ENCODE measurements at places on chromosomes 11 and 22.

DNA sequence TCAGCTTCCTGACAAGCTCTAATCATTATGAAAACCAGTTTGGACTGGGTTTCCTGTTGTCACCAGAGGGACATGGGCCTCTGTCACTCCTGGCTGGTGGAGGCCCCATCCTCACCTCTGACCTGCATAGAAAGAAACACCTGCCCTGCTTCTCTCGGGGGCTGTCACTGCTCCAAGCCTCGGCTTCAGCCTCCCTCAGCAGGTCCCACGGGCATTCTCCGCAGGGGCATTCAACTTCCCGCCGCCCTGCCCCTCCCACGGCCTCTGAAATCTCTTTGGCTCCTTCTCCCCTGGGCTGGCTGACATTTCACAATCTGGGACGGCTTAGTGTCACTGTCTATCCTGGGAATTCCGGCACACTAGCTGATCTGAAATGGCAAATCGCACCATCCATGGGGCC is 257.9 kb downstream of the CTTN start:
- no peak overlapping the region for H3K4me3 ChIP-seq
- no peaks in the 10 kb centered on the region for H3K27me3 ChIP-seq
- no peak overlapping the region for H3K27ac ChIP-seq
- no peaks in the 10 kb centered on the region for H3K4me1 ChIP-seq
- H3K36me3 ChIP-seq = no peaks in the 10 kb centered on the region
- DNase-seq = no peak

- no peak for DNase-seq
- no peaks in the 10 kb centered on the region for H3K4me1 ChIP-seq
- no peak overlapping the region for H3K4me3 ChIP-seq
- H3K36me3 ChIP-seq = no peaks in the 10 kb centered on the region
- no peak overlapping the region for H3K27ac ChIP-seq
- H3K27me3 ChIP-seq = no peaks in the 10 kb centered on the region
These were observed 780.2 kb downstream of the BRD1 start for GRCh38 chr22:49047447-49047846.

DNA sequence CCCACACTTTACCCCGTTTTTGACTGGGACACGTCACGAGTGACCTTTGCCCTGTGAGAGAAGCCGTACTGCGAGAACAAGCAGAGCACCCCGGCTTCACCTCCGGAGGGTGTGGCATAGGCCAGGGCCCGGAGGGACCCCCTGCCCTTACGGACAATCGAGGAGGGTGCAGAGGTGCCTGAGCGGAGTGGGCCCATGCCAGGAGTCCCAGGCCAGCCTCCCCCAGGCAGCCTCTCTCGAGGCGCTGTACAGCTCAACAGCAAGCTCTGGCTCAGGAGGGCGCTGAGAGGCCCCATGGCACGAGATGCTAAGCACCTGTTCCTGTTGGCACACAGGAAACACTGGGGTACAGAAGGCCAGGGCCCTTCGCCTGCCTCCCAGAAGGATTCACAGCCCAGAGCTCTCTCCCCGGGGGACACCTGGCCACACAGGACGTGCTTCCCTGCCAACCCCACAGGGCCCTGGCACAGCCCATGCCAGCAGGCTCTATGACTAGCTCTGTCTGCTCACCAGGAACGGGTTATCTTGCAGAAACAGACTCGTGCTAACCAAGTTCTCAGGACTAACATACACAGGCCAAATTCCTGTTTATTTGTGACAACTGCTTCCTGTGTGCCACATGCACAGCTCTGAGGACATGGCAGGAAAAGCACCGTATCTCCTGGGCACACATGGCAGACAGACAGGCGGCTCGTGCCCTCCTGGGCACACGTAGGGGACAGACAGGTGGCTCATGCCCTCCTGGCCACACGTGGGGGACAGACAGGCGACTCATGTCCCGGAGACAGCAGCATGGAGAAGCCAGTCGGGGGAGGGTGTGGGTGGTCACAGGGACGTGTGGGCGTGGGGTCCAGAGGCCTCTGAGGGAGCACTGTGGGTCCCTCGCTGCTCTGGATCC is 11.6 kb downstream of the TOLLIP start:
- H3K4me3 ChIP-seq = no peak overlapping the region
- H3K4me1 ChIP-seq = peaks cover 9% of the 10 kb centered on the region
- peaks cover 26% of the 10 kb centered on the region for H3K36me3 ChIP-seq

GRCh38 chr11:107567739-107568335 is 2.3 kb upstream of the ALKBH8 start:
- H3K36me3 ChIP-seq = no peaks in the 10 kb centered on the region
- DNase-seq = no peak
- no peak overlapping the region for H3K4me3 ChIP-seq

GRCh38 chr11:128764424-128765095 is 70.7 kb downstream of the FLI1 start:
- H3K4me1 ChIP-seq = no peaks in the 10 kb centered on the region
- DNase-seq = no peak
- no peaks in the 10 kb centered on the region for H3K27me3 ChIP-seq
- H3K4me3 ChIP-seq = no peak overlapping the region
- H3K27ac ChIP-seq = no peak overlapping the region
- H3K36me3 ChIP-seq = peaks cover 4% of the 10 kb centered on the region

Measured in Peyer's patch (tissue), 4 donors.